Effector memory CD8-positive, alpha-beta T cell (primary cell): ENCODE measurements at places on chromosomes 6 and 20.

- no peak for DNase-seq
These were observed 41.3 kb downstream of the UTRN start for GRCh38 chr6:144326393-144326792.

- no peak for DNase-seq
These were observed 63.3 kb downstream of the DLL1 start for GRCh38 chr6:170227521-170227983.

DNA sequence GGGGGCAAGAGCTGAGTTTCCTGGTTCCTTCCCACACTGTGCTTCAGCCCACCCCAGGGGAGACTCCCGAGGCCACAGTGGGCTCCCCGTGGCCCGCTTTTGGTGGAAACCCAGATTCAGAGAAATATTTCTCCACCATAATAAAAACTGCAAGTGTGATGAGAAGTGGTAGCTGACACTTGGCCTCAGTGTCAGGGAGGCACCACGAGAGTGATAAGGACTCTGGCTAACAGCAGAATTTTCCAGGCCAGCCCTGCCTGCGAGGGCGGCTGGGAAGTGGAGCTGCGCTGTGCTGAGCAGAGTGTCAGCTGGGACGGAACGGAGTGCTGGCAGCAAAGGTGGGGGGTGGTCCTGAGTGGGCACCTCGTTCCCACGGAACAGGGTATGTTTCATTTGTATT lies 22.5 kb downstream of the SPATA2 start:
- DNase-seq, result no peak

DNA sequence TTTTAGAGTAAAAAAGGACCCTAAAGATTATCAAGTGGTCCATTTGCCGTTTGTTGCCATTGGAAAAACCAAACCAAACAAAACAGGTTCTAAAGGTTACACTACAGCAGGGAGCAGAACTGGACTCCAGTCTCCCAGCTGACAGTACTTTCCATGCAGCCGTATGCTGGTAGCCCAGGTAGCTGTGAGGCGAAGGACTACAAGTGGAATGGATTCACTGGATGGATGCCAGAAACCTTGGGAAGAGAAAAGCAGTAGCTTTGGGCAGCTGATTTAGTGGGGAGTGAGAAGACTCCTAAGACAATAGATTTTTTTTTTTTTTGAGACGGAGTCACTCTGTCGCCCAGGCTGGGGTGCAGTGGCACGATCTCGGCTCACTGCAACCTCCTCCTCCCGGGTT lies 88.3 kb downstream of the SASH1 start:
- no peak for DNase-seq

GRCh38 chr6:44732243-44732642 lies 344.7 kb downstream of the CDC5L start:
- DNase-seq, result no peak

- no peak for DNase-seq
These were observed 103.5 kb downstream of the GJA10 start for GRCh38 chr6:89997456-89998445.

- no peak for DNase-seq
These were observed 18.1 kb downstream of the OPRM1 start for GRCh38 chr6:154057098-154057497.

- DNase-seq, result peak; percentile 75
These were observed 7.6 kb upstream of the RNF114 start for GRCh38 chr20:49928411-49929141.

- DNase-seq, result no peak
These were observed 6.5 kb downstream of the EFHC1 start for GRCh38 chr6:52426667-52427066.

DNA sequence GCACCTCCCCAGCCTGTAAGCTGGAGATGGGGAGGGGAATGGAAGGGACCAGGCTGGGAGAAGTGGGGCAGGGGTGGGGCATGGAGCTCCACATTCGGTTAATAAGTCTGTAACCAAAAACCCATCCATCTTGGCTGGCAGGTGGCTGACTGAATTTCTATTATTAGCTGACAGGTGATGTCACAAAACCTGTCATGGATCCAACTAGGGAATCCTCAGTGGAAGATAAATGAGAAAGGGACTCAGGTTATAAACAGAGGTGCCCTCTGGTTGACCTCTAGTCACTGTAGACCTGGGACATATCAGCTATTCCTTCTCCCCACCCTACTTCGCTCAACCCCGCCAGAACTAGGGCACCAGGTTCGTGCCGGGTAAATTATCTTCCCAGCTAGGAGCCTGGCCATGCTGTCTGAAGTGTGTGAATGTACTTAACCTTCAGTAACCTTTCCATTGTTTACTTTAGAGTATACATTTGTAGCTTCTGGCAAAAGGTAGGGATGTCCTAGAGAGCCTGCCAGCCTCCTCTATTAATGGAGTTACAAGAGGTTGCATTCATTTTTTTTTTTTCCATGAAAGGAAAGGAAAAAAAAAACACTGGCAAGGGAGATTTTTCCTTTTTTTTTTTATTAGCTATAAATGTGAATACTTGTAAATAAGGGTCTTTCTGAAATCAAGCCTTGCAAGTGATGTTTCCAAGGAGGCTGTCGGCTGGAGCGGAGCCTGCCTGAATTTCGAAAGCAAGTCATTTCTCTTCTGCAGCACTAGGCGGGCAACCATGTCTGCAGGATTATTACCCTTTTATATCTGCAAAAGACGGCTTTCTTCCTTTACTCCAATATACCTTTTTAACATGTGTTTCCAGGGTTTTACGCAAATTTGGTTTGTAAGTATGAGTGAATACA lies 135.9 kb downstream of the TMEM242 start:
- DNase-seq, result no peak

- no peak for DNase-seq
These were observed 660.4 kb upstream of the SLC35B3 start for GRCh38 chr6:9095729-9096128.

- no peak for DNase-seq
These were observed 942.1 kb upstream of the EPHA7 start for GRCh38 chr6:94361304-94362060.

GRCh38 chr6:62285612-62286469 lies at the start of gene KHDRBS2:
TSS of gene KHDRBS2 (minus strand) at chr6:62286225.
- peak; percentile 13 for DNase-seq

- no peak for DNase-seq
These were observed 88.6 kb upstream of the E2F3 start for GRCh38 chr6:20313051-20313450.

- DNase-seq, result no peak
These were observed 1.5 kb downstream of the ZC3H12D start for GRCh38 chr6:149483334-149483725.

DNA sequence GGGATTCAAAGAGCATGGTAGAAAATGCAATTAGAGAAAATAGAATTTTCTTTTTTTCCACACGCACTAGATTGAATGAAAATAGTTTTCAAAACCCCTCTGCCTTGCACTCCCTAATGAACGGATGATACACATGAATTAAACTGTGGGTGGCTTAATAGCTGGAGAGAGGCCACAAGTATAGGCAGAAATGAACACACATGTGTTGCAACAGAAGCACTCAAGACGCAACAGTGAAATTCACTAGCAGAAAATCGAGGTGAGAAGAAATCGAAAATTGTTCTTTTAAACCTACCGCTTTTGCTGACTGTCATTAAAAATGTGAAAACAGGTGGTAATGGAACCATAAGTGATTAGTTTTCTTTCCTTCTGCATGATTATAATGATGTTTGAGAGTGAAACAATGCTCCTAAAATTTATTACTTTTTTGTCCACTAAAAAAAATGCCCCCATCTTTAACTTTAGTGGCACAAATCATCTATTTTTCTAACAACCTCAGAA lies 80.1 kb upstream of the SHLD1 start:
- no peak for DNase-seq

GRCh38 chr6:1708820-1709219 lies 99.1 kb downstream of the FOXC1 start:
- DNase-seq, result no peak

- no peak for DNase-seq
These were observed 4.0 kb upstream of the NR2E1 start for GRCh38 chr6:108161724-108162282.

DNA sequence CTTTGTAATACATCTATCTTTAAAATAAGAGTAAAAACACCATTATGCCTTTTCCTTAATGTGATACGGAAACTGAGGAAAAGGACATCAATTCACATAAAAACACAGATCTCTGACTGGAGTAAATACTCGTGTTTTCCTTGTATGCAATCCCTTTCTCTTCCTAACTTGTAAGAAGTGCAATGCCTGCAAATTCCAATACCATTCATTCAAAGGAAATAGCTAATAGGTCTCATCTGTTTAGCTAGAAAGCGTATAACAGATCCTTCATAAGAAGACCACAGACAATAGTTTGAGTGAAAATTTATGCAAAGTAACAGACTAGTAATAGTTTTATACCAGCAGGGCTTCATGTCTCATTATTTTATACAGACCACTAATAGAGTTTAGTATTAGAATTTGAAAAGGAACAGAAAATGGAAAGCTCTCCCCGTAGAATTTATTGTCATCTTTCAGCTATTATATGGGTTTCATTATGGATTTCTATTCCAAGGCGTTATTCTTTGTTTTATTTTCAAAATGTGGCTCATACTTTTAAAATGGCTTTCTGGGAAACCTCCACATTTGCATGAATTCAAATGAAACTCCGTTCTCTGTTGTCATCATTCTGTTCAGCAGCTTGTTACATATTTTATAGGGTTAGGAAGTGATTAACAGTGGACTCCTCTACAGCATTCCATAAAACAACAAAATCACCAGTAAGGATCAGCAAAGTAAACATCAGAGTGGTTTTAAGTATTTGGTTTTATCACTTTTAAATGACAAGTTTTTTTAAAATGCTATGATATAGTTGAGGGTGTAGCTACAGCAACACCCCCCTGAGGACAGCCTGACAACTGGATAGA lies 186.7 kb downstream of the BTBD9 start:
- DNase-seq, result no peak

DNA sequence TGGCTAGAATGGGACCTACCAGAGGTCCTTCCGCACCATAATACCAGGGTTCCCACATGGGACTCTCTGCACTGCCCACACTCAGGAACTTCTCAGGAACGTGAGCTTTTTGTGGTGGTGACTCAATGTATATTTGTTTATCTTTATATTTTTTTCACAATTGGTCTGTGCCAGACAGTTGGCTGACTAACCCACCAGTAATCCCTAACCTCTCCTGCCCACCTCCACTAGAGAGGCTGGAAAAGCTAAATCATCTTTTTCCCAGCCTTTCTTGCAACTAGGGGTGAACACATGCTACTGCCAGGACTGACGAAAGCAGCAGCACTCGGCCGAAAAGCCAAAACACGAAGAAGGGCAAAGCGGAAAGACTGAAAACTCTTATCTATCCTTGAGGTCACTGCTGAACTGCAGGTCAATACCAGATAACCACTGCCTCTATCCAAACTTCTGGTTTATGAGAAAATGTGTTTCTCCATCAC lies 112.9 kb downstream of the TRERF1 start:
- DNase-seq, result no peak

- no peak for DNase-seq
These were observed 23.6 kb upstream of the NKAIN2 start for GRCh38 chr6:123780021-123780420.

DNA sequence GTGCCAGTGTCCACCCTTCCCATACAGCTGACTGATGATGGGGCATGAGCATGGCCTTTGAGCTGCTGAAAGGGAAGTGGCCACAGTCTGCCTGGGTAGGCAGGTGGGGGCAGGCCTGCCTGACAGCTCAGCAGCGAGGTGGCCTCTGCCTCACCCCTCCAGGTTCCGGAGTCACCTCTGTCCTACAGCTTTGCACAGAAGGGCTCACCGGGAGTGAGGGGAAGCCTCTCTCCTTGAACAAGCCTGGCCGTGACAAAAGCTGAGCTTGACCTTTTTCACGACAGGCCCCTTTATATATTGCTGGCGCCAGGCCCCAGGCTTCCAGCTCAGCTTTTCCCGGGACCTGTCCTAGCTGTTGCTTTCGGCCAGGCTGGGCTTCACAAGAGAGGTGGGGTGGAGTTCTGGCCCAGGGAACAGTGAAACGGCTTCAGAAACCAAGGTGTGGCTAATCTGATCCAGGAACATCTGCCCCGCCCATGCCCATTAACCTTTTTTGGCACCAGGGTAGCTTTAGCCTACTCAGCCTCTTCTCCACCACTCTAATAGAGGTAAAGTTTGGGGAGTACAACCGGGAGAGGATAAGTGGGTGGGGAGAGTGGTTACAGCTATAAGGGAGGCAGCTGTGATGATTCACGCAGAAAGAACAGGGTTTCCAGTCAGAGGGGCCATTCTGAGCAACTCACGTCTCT lies 42.9 kb downstream of the C6orf132 start:
- DNase-seq, result no peak

DNA sequence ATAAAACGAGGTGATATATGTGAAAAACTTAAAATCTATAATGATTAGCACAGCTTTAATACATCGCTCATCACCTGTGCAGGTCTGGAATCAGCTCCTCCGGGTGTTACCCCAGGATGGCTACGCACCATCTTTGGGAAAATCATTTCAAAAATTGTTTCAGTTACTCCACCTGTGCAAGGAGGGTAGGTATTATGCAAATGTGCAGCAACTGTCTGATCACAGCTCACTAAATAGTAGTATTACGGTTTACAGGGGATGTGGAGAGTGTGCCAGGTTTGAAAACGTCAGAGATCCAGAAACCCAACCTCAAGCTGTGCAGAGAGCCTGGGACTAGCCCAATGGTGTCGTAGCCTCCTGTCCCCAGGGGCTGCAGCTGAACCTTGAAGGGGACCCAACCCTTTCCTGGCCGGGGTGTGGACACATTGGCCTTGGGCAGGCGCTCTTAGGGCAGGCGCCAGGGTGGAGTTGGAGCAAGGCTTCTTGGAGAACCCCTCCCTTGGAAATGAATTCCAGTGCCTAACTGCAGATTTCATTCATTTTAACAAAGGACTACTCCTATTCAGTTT lies 24.2 kb upstream of the SGK1 start:
- no peak for DNase-seq
